ENCODE measurements at places on chromosomes 11 and 22.

GRCh38 chr22:37218399-37218770, 6.1 kb upstream of the SSTR3 start:
- DNase-seq = no peak

- no peak for DNase-seq
Measured at GRCh38 chr22:44331881-44332714, 19.3 kb upstream of the SHISAL1 start.

- no peak for DNase-seq
Measured at GRCh38 chr22:30858976-30859713, 109.4 kb downstream of the MORC2 start.

DNA sequence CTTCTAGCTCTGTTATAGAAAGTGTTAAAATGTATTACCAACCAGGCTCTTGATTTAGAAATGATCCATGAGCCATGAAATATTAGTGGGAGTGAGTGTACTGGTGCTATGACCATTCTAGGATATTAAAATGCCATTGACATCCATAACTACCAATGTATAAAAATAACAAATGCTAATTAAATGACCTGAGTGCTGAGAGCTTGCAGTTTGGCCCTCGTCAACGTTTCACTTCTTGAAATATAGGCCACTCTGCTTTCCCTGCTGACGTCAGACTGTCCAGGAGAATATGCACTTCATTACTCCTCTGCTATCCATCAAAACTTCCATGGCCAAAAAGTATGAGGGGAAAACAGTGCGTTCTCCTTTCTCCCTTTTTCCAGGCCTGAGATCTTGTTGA, 563.1 kb downstream of the METTL15 start:
- DNase-seq = no peak

DNA sequence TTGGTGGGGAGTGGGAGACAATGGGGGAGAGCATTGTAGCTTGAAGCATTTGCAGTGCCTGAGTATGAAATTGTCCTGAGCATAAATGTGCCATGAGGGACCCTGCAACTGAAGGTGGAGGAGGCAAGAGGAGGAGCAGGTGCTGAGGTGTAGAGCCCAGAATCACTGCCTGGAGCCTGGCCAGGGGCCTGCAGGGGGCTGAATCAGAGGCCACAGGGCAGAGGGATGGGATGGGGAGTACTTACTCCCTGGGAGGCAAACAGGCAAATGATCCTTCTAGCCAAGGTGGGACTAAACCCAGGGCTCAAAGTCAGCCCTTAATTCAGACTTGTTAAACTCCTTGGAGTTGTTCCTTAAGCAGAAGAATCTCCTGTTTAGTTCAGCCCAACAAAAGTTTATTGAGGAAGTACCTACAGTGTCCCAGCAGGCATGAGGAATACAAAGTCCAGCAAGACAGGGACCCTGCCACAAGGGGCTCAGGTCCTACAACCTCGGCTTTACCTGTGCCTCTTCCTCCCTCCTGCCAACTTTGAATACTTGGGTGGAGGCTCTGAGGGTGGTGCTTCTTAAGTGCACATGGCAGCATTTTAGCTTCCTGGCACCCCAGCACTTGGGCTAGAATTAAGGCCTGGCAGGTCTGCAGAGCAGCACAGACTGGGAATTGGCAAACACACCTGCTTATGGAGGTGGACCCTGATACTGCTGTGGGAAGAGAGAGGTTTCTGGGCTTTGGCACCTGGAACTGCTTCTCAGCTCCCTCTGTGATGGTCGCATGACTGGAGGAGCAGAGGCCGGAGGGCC, 20.0 kb downstream of the MICAL2 start:
- no peak for DNase-seq

DNA sequence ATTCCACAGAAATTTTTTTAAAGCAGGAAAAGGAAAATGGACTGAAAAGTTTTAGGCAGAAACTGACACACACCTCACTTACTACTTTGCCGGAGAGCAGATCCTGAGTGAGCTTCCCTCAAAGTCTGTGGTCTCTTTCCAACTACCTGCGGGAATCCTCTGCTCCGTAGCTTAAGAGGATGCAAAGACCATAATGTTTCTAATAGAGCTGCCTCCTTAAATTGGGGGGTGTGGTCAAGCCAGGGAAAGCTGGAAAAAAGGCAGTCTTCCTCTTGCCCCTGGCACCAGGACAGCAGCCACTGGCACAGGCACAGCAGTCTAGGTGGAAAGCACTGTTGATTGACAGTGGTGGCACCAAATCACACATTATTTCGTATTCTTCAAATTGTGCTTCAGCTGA, at the start of gene ETS1:
ETS1 (minus strand) TSS at position 144 of the 400 bp plus-strand sequence. CDS start 14,428 bp downstream, outside the sequence.
- no peak for DNase-seq

DNA sequence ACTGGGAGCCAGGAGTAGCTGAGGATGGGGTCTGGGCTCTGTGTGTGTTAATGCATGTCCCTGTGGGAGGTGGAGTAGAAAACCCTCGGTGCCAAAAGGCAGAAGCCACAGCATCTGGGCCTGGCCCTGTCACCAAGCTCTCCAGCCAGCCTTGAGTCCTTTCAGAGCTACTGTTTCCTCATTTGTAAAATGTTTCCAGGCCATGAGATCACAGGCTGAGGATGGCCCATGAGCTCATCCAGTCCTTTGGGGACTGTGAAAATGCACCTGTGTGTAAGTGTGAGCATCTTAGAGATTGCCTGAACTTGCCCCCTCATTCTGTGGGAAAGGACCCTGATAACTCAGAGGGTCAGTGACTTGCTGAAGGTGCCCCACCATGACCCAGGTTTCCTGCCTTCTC, 9.1 kb downstream of the ANKK1 start:
- DNase-seq = no peak

- DNase-seq = no peak
Measured at GRCh38 chr11:57513911-57514537, 1.5 kb downstream of the SLC43A1 start.

Data from NCI-H1436 treated with DMSO at 0.1 percent for 48 hours (cell line).